SK-N-SH (cell line): ENCODE measurements at places on chromosomes 13 and 19. TPM values are rescaled to one million over a fixed set of nuclear protein-coding genes. Genes with fewer than 3 reads are reported as not detected.

Gene ATP12A
- not detected in 2 replicates for polyA plus RNA-seq

Gene S1PR4
- polyA plus RNA-seq, result not detected in 2 replicates

Gene UGGT2
- 13.3 and 20.2 TPM in 2 replicates for polyA plus RNA-seq

Gene ADGRE2
- polyA plus RNA-seq, result 0.02 TPM in 1 of 2 replicates, not detected in the other

Gene PPFIA3
- 5.7 and 5.8 TPM in 2 replicates for polyA plus RNA-seq

Gene ZNF701
- polyA plus RNA-seq, result 3.8 and 7.4 TPM in 2 replicates

Gene RPL21
- polyA plus RNA-seq, result 1,261 and 1,610 TPM in 2 replicates

Gene TSKS
- polyA plus RNA-seq, result not detected in 2 replicates

Gene MISP3
- polyA plus RNA-seq, result 1.6 and 2.6 TPM in 2 replicates

Gene ZNF823
- polyA plus RNA-seq, result 1.5 and 2.2 TPM in 2 replicates

Gene LHB
- polyA plus RNA-seq, result 0.13 and 0.23 TPM in 2 replicates

GRCh38 chr13:46179491-46179908, 2.5 kb downstream of the LCP1 start:
- no peak for DNase-seq

DNA sequence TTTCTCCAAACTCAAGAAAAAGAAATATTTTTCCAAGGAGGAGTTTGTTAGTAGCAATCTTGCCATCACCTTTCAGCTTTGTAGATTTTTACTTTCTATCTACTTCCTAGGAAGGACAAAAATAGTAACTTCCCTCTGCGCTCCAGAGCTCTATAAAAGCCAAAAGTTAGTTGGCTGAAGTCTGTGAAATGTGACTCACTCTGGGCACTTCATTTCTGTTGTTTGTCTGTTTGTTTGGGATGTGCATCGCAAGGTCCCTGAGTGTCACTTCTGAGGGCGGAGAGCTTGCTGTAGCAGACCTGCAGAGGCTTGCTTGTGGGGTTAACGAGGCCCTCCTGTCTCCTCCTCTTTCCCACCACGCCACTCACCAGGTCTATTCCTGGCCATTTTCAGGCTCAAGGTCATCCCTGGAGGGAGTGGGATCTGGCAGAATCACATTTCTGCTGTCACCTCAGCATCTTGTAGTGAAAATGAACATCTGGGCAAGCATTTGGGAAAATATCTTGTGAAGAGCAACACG, 307.6 kb downstream of the GPC6 start:
- DNase-seq, result no peak

DNA sequence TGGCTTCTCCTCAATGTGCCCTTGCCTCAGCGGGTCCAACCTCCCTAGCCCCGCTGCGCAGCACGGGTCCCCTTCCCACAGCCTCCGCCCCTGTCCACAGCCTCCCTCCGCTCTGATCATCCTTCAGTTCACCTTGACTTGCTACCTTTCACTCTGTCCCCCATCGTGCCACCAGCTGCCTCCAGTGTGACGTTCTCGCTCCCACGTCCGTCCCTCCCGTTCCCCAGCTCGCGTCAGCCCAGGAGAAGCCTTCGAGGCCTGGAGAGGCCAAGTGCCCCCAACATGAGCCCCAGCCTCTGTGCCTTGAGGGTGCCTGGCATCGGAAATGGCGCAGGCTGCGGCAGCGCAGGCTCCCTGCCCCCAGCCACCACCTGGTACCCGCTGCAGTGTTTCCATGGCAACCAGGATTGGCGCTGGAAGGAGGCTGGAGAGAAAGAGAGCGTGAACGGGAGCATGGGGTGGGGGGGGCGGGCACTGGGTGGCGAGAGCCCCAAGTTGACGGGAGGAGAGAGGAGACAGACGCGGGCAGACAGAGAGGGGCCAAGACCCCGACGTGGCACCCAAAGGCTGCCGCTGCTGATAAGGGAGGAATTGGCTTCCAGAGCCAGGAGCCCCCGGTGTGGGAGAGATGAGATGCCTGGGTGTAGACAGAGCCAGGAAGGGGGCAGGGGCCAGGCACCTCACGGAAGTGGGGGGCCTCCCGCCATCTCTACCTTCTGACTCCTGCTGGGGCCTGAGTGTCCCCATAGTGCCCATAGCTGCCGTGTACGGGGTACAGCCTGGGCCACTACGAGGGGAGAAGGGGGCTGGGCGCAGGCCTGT, 844 bp upstream of the ASPDH start:
- DNase-seq, result peak; percentile 95

DNA sequence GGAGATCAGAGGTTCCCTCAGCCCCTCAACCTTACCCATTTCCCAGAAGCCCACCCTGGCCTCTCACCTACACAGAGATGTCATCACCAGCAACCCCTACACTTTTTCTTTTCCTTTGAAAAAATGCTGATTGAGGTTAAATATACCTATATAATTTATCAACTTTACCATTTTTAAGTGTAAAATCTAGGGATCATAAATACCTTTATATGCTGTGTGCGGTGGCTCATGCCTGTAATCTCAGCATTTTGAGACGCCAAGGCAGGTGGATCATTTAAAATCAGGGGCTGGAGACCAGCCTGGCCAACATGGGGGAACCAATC, 3.1 kb downstream of the KIR2DL4 start:
- DNase-seq, result no peak

GRCh38 chr19:30133803-30134202, 191.8 kb downstream of the URI1 start:
- no peak for DNase-seq

GRCh38 chr13:98333486-98333885, 156.4 kb upstream of the RNF113B start:
- DNase-seq, result no peak

DNA sequence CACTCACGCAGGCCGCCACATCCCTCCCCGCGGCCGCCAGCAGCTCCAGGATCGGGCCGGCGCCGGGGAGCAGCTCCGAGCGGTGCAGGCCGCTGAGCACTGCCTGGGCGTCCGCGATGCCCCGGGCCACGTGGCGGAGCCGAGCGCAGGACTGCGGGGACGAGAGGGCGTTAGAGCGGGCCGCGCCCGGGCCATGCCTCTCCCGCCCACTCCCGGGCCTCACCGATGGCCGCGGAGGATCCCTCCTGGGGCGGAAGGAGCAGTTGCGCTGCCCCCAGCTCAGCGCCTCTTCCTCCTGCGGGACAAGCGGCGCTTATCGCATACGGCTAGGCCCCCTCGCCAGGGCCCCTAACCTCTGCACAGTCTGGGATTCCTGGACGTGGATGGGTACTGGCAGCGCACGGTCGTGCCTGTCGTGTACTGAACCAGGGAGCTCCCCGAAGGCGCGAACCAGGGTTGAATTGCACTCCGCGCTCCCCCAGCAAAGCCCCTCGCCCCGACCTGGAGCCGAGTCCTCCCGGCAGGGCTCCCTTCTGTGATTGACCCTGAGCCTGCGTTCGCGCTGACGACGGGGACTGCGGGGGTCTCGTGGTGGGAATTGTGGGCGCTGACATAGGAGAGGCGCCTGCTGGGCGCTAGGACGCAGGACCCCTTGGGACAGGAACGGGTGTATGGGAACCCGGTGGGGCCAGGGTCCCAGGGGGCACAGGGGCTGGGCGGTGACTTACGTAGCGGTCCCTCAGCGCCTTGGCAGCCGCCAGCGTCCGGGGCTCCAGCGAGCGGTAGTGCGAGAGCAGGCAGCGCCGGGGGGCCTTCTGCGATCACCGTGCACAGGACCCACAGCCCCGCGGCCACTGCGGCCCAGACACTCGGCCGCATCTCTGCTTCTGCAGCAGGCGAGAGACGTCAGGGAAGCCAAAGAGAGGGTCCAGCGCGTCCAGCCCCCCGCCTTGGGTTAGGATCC, 673 bp downstream of the IFNL4 start:
- no peak for DNase-seq

DNA sequence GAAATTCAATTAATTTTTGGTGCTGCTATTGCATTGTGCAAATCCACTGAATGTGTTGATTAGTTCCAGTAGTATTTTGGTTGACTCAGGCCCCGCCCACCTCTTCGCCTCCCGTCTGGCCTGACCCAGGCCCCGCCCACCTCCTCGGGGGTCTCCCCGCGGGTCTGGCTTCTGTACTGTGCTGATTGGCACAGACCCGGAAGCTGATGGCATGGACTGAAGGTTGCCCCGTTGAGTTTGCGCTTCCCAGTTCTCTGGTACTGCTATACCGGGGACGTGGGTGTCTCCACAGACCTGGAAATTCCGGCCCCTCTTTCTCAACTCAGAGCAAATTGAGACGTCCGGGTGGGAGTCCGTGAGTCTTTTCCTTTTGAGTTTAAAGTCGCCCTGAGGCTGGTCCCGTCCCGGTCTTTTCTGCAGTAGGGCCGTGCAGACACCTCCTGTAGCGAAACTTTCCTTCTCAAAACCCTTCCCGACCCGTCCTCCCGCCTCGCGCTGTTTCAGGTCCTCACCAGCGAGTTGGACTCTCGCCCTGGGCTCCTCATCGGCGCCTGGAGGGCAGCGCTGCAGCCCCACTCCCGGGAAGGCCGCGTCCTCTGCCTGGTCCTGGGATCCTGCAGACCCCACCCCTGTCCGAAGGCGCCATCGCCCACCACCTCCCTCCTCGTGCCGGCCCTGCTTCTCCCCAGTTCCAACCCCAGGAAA, 14.8 kb downstream of the ZNF701 start:
- no peak for DNase-seq

- DNase-seq, result no peak
Measured at GRCh38 chr13:73808318-73808717, 325.9 kb downstream of the KLF12 start.

DNA sequence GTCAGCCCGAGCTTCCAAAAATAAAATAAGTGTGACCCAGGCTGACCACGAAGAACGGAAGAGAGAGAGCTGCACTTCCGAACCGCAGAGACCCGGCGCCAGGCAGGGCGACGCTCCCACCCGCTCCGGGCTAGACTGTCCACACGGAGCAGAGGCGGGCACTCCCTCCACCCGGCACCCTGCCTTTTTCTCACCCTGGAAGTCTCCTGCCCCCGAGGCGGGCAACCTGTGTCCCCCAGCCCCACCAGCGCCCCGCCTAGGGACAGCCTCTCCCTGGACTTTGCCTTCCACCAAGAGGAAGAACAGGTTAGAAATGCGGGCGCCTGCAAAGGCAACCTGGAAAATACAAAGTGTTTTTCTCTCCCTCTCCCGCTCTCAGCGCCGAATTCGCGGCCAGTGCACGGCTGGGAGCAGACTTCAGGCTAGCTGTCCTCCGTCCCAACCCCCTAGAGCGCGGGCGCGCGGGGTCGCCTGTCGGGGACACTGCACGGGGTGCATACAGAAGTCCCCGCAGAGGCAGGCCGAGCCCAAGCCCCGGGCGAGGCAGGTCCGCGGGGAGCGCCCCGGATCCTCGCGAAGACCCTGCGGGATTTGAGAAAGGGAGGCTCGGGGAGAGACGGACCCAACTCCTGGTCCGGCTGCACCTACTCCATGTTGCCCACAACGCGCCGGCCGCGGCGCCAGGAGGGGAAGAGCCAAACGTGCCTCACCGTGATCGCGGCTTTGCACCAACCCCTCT, 845 bp downstream of the SPRY2 start:
- DNase-seq, result peak; percentile 60

DNA sequence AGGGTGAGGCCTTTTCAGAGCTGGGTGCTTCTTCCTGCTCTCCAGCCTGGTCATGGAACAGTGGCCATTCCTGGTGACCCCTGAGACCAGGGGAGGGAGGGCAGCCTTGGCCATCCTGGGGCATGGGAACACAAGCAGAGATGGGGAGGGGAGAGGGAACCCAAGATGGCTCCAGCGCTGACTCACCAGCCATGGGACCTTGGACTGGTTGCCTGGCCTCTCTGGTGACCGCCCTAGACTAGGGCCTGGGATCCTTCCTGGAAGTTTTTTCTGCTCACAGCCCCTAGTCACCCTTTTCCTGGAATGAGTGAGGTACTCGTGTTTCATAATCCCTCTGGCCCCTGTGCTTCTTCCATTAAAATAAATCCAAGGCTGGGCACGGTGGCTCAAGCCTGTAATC, 3.3 kb upstream of the OPA3 start:
- no peak for DNase-seq

DNA sequence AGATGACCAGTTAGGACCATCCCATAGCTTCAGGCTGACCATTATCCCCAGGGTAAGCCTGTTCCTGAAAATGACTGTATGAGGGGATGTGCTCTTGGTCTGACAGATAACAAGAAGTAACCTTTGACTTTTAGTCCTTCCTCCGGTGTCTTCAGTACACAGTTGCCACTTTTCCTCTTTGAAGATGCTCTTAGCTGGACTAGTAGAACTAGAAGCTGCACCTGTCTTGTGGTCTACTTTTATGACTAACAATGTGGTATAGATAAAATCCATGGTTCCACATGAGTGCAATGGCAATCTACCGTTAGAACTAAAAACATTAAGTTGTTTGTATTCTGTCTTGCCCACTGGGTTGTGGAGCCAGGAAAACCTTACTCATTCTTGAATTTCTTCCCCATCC, 5.9 kb upstream of the RUBCNL start:
- no peak for DNase-seq

DNA sequence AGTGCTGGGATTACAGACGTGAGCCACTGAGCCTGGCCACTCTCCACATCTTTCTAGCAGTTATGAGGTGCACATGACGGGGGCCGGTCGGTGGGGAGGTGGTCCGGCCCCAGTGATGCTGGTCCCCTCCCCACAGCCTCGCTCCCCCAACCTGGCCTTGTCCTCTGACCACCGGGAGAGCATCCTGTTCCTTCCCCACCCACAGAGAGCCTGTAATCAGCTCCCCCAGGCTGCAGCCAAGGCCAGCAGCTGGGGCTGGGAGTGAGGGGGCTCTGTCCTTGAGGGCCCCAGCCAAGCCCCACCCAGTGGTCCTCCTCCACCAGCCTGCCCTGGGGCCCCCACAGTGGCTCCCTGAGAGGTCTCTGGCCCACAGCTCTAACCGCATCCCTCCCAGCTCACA, 3.0 kb upstream of the INSL3 start:
- no peak for DNase-seq
